ENCODE measurements at places on chromosomes 3 and 15.
A peak's percentile ranks its signal among the peaks of the same experiment; 100 is the strongest.

DNA sequence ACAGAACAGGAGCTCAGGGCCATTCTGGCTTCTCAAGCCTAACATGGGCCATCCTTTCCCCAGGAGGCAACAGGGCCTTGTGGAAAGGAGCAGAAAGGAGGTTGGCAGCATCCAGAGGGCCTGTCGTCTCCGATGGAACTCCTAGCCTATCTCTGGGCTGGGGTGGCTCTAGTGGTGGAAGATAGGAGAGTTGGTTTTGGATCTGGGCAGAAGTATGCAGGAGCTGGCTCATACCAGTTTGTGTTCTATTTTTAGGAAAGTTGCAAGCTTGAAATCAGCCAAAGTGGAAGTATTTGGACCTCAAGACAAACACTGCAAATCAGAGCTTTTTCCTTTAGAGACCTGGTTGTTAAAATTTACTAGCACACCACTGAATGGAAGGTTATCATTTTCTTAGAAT is 35.4 kb upstream of the XCR1 start:
- no peak for DNase-seq

DNA sequence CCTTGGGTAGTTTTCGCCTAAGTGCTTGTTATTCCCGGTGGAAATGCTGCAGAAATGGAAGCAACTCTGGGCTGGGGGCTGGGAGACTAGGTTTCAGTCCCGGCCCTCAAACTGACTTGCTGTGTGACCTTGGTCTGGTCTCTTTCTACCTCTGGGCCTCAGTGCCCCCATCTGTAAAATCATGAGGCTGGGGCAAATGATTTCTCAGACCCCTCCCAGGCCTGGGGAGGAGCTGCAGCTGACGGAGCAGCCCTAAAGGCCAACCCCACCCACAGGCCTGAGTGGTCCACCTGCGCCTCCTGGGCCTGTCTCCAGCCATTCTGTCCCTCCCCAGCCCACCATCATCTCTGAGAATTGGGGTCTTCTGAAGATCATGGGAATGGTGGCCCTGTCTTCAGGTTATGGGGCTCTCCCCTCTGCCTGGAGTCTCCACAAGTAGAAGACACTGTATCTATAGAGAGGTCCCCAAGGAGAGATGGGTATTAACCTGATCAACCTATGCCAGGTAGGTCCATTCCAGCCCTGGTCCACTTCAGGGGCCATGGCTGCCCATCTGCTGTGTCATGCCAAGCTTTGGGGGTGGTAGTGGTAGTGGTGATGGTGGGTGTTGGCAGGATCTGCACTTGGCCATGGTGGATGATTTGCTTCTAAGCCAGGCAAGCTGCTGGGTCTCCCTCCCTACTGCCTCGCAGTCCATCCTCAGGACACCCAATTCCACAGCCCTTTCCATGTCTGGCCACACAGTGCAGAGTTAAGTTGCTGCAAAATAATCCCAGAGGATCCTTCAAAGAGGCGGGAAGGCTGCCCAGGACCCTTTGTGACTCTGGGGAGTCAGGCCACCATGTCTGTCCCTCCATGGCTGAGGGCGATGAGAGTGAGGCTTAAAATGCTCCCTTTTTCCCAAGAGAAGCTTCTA is 46.0 kb downstream of the ITGA11 start:
- DNase-seq: peak; percentile 42

DNA sequence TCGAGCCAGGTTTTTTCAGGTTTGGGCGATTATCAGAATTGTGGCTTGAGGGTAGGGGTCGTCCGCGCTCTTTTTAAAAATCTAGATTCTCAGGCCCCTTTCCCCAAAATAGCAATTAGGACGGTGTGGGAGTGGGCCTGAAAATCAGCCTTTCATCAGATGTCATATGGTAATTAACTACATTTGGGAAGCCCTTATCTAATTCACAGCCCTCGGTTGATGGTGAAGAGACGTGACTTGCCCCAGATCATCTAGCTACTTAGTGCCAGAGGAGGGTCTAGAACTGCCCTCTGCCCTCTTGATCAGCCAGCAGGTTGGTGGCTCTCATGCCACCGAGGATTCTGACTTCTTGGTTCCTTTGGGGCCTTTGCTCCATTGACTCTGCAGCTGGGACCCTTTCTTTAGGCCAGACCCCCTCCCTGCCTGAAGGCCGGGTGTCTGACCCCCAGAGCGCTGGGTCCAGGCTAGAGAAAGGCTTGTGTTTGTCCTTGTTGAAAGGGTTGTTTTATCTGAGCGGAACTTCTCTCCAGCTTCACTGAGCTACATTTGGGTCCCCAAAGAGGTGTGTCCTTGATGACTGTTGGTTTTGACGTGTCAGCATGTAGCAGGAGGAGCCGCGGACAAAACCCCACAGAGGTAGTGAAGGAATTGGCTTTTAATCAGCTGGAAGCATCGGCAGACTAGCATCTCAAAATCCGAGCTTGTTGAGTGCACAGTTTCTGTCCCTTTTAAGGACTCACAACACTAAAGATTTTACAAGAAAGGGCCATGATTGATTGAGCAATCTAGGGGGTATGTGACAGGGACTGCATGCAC is 857 bp downstream of the AEN start:
- DNase-seq: no peak

DNA sequence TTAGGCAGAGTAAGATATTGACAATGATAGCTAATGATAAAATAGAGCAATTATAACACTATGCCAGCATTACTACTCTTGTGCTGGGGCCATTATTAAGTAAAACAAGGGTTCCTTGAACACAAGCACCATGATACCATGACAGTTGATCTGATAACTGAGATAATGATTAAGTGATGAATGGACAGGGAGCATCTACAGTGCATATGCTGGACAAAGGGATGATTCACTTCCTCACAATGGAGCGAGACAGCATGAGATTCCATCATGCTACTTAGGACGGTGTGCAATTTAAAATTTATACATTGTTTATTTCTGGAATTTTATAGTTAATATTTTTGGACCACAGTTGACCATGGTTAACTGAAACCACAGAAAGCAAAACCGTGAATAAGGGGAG is 156.6 kb downstream of the FHIT start:
- no peak for DNase-seq

GRCh38 chr15:46751303-46751702 is 966.0 kb upstream of the SEMA6D start:
- no peak for DNase-seq

Data from right atrium auricular region (tissue), 2 donors.